GM12892 (cell line): ENCODE measurements at places on chromosomes 6 and 20.

DNA sequence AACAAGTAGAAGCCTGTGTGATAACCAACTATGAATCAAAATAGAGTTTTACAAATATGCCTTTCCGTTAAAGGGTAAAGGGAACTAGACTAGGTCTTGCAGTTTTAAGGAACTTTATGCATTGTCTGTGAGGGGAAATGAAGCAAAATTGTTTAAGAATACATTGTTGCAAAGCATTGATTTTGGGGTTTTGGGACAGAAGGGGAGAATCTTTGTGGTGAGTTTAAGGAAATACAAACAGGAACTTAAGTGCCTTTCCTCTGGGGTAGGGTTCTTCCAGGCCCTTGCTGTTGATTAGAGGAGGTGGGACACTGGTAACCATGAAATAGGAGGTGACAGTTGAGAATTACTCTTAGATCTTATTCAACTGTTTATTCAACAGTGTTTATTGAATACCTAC lies 4.7 kb downstream of the MAPK14 start:
- no peak for DNase-seq

GRCh38 chr20:34269996-34270627 lies 28.9 kb downstream of the ASIP start:
- DNase-seq: no peak

DNA sequence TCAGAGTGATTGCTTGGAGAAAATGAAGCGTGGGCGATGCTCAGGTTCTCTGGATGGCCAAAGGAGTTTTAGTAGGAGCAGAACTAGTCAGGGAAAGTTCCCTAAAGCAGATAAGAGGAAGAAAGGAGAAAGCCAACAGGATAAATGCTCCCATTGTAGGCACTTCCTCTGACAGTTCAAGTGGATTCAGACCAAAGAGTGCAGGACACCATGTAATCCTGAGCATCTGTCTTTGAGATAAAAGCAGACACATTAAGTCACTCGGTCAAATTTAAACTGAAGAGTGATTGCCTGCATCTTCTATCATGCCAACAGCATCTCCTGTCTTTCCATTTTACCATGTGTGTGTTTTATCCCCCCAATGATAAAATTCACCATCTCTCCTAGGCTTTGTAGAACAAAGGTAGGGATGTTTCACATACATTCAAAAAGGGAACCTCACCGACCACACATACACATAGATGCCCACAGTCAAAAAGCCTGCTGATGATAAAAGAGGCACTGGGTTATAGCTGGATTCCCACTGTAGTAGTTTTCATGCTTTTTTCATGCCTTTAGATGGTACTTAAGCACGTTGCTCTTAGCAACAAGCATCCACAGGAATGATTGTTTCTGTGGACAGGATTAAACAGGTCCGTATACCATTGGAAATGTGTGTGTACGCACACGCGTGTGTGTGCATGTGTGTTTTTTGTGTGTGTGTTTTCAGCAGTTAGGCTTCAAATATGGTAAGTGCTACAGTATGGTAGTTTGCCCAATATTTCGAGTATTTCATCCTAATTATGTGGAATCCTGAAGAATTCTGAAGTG lies 7.0 kb downstream of the GRIK2 start:
- no peak for DNase-seq

- DNase-seq: no peak
Measured at GRCh38 chr6:18451756-18452155, 64.6 kb downstream of the RNF144B start.

- no peak for DNase-seq
Measured at GRCh38 chr6:15036690-15037245, 209.1 kb upstream of the JARID2 start.

- no peak for DNase-seq
Measured at GRCh38 chr20:22491194-22491505, 93.2 kb downstream of the FOXA2 start.

- no peak for DNase-seq
Measured at GRCh38 chr20:10217721-10218410, 764 bp upstream of the SNAP25 start.

GRCh38 chr20:48294196-48294595 lies 508.9 kb upstream of the SULF2 start:
- no peak for DNase-seq

DNA sequence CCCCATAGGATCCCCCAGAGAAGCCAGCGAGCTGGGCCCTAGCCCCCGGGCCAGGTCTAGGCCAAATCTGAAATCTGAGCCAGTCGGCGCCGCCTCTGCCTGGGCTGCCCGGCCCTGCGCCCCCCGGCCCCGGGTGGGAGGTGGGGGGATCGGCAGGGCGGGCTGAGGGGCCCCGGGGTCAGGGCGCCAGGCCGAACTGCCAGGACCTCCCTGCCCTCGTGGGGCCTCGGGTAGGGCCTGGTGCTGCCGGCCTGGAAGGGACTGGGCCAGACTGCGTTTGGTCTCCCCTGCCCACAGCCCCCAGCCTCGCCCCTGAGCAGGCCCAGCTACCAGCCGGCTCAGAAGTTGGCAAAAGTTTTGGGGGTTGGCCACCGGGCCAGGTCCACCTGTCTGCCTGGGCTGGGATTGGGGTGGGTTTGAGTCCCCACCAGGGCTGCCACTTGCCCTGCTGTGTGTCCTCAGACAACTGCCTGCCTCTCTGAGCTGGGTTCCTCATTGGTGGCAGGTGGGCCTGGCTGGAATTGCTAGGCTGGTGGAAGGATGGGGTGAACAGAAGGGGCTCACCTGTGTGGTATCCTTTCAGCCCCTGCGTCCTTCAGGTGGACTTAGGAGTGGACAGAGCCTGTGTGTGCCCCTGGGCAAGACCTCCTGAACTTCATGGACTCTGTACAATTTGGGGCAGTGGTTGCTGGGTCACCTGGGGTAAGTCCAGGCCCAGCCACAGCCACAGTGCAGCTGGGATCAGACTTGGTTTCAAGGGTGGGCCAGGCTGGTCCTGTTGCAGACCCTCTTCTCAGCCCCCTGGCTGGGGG lies 801 bp downstream of the SRC start:
- peak; percentile 12 for DNase-seq

- DNase-seq: no peak
Measured at GRCh38 chr20:57996465-57996864, 232.0 kb downstream of the ANKRD60 start.

DNA sequence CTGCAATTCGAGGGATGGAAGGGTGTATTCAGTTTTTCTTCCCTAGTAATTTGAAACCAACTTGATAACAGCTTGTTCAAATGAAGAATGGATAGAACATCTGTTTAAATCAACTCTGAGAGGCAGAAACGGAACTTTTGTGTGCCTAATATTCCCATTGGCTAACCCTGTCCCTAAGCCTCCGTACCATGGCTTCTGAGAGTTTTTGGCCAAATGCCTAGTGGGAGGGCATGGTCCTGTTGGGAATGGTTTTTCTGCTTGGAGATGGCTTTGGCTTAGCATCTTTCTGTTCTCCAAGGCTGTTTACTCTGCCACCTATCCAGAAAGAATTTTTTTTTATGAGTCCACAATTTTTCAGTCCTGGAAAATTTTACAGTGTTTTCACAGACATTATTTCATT lies 126.7 kb upstream of the MLIP start:
- no peak for DNase-seq

GRCh38 chr6:73455865-73456629 lies 4.0 kb upstream of the CGAS start:
- no peak for DNase-seq

GRCh38 chr20:25032478-25033264 lies 25.3 kb downstream of the ACSS1 start:
- no peak for DNase-seq

- DNase-seq: peak; percentile 5
Measured at GRCh38 chr6:47631269-47631772, 67.1 kb upstream of the ADGRF4 start.

DNA sequence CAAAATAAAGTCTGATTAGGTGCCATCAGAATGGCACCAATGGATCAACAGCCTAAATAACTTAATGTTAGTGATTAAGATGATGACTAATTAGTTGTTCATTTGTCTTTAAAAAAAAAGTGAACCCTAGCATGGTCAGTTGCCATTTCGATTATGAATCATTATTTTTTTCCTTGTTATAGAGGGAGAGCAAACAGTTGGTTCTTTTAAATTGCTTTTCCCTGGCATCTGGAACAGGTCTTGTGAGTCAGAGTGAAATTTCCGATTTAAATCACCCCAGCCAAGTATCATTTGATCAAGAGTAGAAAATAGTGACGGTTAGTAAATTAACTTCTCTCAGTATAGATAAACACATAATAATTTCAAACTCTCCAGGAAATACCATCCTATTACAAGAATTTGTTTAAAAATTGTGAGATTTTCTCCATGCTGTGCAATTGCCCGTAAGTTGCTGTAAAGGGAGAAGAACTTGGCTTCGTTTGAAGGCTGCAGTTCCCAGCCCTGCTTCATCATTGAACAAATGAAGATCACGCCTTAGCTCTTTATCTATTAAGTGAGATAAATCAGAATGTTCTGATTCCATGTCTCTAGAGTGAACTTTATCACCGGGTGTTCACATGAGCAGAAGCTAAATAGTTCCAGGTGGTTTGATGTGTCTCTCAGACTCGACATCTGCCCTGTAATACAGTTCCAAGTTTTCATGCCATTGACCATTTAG lies 741.3 kb downstream of the DOK5 start:
- no peak for DNase-seq

GRCh38 chr6:159074876-159075275 lies 30.1 kb upstream of the TAGAP start:
- DNase-seq: no peak

DNA sequence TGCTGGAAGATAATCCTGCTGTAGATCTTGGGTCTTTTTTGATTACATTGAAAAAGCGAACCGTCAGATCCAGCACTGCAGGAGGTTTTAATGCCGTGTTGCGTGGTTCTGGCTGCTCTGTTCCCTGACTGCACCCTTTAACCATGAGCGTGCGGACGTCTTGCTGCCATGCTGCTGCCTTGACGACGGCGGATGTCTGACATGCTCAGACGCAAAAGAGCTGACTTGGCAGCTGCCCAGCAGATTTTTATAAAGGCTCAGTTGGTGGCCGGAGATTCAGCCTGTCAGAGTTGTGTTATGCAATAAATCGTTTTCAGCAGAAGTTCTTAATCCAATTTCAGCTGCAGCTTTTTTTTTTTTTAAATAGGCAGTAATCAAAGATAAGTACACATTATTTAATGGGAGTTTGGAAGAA lies 119.4 kb downstream of the JARID2 start:
- no peak for DNase-seq

GRCh38 chr6:158418501-158418900 lies 106.2 kb downstream of the TULP4 start:
- DNase-seq: no peak

- DNase-seq: no peak
Measured at GRCh38 chr6:154267508-154268106, 89.0 kb downstream of the IPCEF1 start.

- DNase-seq: no peak
Measured at GRCh38 chr20:22861231-22861980, 173.7 kb upstream of the SSTR4 start.

DNA sequence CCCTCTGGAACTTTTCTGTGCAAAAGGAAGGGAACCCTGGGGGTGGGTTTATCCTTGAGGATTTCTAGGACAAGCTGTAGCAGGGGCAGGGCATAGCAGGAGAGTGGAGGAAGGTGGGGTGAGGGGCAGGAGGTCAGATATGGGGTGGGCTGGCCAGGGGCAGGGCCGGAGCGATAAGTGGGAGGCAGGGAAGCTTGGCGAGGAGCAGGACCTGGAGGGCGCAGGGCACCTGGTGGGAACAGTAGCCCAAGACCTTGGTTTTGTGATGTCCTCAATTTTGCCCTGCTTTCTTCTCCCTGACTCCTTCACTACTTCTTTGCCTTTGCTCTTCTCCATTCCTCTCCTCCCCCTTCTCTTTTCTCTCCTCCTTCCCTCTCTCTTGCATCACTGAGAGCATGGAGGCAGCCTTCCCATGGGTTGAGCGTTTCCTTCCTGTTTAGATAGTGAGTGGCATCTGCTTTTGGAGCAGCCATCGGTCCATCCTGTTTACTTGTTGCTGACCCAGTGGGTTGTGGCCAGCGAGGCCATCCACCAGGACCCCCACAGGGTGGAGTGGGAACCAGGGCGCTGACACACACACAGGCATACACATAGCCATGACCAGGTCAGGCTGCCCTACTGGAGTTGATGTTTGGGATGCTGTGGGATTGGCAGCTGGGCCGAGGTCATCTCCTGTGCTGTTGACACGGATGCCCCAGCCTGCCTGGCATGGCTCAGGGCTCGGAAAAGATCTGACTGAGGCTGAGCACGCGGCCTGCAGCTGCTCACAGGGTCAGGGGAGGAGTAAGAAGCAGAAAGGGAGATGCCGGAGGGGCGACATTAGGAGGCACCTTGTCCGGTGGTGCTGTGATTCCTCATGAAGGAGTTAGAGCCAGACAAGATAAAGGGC lies 121.0 kb upstream of the RNF24 start:
- DNase-seq: no peak

- DNase-seq: no peak
Measured at GRCh38 chr6:47922391-47922790, 140.6 kb downstream of the OPN5 start.

DNA sequence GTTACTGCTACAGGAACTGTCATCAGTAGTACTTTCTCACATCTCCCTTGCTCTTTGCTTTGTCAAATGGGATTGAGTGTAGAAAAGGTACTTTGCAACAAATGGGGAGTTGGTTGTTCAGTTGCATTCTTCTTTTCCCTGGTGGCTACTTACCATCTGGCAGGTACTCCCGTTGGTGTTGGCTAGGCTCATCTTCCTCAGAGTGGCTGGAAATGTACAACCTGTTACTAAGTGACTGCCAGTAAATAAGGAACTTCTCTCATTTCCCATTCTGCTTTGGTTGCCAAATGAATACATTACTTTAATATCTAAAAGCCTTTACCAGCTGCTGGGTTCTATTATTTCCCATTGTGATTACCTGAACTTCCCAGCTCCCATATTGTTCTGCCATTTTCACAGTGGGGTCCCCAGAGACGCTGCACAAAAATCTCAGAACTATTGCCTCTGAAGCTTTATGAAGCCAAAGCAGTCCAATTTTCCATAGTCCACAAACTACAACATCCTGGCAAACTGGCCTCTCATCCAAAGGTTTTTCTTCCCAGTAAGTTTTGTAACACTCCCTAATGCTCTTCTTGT lies 229.7 kb upstream of the HTR1E start:
- DNase-seq: no peak

DNA sequence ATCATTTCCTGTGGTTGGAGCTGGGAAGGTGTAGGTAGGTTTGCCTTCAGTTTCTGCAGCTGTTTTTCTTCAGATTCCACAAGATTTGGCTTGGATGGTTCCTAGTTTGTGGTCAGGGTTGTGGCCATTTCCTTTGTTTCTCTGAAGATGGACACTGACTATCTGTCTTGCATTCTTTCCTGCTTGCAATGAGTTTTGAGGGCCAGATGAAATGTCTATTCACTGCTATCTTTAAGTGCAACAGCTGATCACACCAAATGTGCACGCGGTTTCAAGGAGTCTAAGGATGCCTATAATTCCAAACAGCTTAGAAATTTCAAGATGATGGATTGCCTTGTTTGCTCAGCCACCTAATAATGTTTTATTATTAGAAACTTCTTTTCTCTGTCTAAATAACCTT lies 28.4 kb downstream of the IL20RA start:
- DNase-seq: no peak

DNA sequence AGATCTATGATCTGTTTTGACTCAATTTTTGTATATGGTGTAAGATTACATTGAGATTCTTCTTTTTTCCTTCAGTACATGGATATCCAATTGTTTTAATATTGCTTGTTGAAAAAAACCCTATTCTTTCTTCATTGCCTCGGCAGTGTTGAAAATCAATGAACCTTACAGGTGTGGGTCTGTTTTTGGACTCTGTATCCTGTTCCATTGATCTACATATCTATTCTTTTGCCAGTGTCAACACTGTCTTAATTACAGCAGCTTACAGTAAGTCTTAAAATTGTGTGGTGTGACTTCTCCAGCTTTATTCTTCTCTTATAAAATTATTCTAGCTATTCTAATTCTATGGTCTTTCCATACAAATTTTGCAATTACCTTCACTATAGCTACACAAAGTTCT lies 81.8 kb upstream of the KCNK16 start:
- DNase-seq: no peak

GRCh38 chr6:21751608-21752007 lies 158.1 kb downstream of the SOX4 start:
- DNase-seq: no peak
